Astrocyte of the cerebellum (primary cell): ENCODE measurements at places on chromosomes 12 and 14.

DNA sequence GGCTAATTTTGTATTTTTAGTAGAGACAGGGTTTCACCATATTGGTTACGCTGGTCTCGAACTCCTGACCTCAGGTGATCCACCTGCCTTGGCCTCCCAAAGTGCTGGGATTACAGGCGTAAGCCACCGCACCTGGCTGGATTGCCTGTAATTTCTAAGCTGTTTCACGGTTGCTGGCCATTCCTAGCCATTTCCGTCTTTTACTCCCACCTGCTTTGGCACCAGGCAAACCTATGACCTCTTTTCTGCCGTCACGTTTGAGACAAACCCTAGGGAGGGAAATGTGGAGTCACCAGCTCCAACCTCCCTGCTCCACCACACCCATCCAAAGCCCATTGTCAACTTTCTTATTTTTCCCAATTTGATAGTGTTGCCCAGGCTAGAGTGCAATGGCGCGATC is 1.2 kb downstream of the GPR132 start:
- no peak for DNase-seq

GRCh38 chr14:56176530-56176929 is 58.3 kb downstream of the PELI2 start:
- DNase-seq, result no peak

GRCh38 chr14:76716285-76716684 is 45.0 kb upstream of the VASH1 start:
- no peak for DNase-seq

DNA sequence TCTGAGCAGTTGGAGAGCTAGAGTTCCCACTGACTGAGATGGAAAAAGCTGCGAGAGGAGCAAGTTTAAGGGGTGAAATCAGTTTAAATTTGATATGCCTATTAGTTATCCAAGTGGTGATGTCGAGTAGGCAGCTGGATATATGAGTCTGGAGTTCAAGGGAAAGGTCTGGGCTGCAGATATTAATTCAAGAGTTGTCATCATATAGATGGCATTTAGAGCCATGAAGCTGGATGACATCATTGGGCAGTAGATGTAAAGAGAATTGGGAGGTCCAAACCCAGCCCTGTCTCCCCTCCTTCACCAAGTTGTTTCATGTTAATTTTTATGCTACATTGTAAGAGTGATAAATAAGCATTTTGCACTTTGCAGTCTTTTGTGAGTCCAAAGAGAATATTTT is 898.1 kb downstream of the GALC start:
- DNase-seq, result no peak

DNA sequence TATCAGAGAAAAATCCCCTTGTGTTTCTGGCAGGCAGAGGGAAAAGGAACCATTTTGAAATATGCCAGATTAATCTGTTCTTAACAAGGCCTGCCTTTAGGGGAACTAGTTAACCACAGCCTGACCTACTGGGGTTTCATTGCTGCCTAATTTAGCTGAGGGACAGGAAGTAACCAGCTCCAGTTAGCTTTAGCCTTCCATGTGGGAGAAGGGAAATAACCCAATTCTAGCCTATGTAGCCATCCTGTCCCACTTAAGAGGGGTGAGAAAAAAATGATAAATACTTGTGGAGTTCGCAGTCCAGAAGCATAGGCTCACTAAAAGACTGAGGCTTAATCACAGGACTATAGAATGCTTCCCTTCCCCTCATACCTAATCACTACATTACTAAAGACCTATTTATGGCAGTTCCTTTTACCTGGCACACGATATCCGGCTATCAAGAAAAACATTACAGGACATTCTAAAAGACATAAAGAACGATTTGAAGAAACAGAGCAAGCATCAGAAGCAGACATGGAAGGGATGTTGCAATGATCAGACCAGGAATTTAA is 22.8 kb downstream of the COX8C start:
- no peak for DNase-seq

DNA sequence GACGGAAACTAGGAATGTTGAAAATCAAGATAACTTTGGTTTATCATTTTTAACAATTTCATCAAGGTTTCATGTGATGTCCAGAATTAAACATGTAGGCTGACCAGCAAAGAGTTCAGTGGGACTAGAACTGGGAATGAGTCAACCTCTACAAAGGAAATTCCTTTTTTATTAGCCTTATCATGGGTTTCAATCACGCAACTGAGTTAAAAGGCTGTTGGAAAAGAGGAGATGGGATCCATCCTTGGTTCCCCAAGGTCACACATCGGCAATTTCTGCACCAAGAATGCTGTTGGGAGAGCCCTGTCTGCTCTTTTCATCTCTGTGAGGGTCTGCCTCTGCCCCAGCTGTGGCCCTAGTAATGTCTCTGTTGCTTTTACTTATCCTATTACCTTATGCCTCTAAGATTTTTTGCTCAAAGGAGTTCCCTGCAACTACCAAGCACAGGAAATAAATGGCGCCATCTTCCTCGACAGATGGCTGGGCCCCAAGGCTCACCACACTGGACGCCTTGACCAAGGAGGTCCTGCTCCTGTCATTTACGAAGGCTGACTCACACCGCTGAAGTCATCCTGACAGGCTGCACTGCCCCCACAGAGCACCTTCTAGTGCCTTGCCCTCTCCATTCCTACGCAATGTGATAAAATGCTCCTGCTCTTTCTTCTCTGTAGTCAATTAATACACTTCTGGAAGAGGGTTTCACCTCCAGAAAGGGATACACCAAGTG is 367.4 kb downstream of the GXYLT1 start:
- no peak for DNase-seq

DNA sequence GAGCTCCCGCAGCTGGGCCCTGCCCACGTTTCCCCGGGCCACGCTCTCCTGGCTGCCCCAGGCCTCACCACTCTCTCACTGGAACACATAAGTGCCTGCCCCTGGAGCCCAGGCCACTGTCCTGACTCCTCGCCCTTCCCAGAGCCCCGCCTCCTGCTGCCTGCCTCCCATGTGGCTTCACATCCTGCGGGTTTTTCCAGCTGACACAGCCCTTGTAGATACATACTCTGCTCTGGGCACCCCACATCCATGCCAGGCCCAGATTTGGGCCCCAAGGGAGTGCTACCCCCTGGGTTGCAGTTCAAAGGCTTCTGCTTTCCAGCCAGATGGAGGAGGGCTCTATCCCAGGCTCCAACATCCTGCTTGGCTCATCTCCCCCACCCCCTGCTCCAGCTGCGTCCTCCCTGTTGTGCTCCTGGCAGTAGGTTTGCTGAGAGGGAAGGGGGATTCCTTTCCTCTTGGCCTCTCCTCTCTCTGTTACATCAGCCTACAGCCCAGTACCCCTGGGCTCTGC is 60.1 kb downstream of the TSPAN9 start:
- DNase-seq, result no peak

DNA sequence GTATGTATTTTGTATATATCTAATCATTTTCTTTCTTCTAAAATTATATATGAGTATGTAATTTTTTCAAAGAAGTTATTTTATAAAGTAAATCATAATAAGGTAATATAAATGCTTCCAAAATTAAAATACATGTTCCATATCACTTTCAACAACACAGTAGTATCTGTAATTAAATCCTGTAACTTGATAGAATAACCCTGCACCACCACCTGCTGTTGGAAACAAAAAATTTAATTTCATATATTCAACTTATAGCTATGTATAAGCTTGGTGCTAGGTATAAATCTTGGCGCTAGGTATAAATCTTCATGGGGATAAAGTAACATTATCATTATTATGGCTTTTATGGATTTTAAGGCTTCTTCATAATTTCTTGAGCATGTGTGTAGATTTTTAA is 149.7 kb upstream of the DCN start:
- no peak for DNase-seq

DNA sequence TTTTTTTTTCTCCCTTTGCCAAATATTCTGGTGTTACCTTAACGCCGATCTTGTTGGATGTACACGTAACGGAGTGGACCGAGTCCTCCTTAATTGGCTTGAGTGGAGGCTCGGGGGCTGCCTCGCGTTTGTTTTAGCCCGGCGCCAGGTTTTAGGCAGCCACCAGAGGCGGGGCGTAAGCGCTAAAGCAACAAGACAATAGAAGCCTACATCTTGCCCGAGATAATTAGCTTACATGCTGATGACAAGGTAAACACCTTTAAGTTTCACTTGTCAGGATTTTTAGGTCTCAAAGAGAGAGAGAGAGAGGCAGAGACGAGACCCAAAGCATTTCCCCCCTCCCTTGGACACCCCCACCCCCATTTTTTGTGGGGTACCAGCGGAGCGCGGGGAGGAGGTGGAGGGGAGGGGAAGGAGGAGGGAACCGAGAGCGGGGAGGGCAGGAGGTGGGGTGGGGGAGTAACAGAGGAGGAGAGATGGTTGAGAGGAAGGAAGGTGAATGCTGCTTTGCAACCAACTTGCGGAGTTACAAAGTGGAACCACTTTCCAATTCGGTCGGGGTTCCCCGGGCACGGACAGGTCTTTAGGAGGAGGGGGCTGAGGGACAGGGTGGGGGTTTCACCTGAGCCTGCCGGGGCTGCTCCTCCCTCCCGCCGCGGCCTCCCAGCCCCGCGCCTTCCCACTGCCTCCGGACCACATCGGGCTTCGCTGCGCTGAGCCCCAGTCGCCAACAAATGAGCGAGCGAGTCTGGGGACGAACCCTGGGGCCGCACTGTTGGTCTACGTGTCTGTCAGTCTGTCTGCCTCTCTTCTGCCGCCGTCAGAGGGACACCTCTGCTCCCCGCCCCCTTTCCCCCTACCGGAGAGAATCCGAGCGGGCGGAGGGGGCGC is at the start of gene NKX2-1:
TSS of gene NKX2-1 (minus strand) at position 802 of the 891 bp plus-strand sequence. CDS start at position 699, 103 bp downstream.
- no peak for DNase-seq

DNA sequence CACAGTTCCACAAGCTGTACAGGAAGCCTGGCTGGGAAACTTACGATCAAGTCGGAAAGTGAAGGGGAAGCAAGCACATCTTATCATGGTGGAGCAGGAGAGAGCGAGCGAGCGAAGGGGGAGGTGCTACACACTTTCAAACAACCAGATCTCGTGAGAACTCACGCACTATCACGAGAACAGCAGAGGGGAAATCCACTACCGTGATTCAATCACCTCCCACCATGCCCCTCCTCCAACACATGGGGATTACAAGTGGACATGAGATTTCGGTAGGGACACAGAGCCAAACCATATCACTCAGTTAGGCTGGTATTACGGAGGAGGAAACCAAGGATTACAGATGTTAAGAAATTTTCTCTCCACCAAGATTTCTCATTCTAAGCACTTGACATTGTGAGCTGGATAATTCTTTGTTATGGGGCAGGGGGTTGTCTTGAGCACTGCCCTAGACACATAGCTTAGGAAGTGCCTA is 262.0 kb upstream of the G2E3 start:
- DNase-seq, result no peak

- peak; percentile 15 for DNase-seq
Observed at GRCh38 chr14:76386944-76387782, 11.2 kb downstream of the ESRRB start.

GRCh38 chr14:26820572-26820971 is 222.7 kb upstream of the NOVA1 start:
- DNase-seq, result no peak

GRCh38 chr14:94334872-94335271 is 11.7 kb upstream of the SERPINA6 start:
- no peak for DNase-seq

GRCh38 chr12:53224061-53224896 is 7.7 kb downstream of the RARG start:
- no peak for DNase-seq

- no peak for DNase-seq
Observed at GRCh38 chr14:92280554-92281262, 42.3 kb upstream of the SLC24A4 start.

DNA sequence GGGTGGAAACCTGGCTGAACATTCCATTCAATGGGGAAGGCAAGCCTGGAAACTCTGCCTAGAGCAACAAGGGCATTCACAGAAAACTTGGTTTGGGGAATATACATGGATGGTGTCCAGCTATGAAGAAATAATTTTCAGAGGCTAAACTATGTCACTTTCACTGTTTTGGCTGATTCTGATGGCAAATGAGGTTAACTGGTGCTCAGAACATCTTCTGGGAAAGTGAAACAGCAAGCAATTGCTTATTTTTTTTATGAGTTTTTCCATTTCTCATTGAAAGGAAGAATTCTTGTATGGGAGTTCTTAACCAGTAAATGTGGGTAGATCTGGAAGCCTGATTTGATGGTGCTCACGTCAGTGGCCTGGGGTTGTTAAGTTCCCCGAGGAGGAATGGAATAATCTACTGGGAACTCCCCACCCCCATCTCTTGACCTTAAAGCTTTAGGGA is 132.8 kb upstream of the BTG1 start:
- DNase-seq, result no peak

DNA sequence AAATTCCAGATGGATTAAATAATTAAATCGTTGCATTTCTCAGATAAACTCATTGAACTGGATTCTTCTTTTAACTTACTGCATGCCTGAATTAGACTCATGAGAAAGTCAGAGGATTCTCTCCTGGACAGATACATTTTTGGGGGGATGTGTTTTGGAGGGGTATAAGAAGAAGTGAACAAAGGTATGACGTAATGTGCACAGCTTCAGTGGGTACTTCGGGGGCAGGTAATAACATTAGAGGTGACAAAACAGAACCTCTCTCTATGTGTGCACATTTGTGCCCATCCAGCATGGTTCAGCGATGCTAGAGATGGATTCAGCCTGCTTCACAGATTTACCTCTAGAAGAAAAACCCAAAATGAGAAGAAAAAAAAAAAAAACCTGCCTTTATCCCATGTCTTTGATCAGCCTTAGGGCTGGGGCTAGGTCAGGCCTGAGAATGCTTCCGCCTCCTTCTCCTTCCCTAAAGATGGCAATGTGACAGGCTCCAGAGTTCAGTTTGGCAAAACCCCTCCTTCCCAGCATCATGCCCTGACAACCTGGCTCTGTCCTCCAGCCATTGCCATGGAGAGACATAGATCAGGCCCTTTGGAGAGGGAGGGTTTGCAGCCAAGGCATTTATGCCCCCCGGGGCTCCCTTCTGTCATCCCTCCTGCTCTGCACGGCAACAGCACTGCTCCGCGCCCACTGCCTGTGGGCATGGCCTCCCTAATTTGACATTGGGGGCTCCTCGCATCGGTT is 166.7 kb downstream of the KCNA5 start:
- no peak for DNase-seq

GRCh38 chr14:51395361-51395849 is 155.4 kb downstream of the TMX1 start:
- peak; percentile 35 for DNase-seq

DNA sequence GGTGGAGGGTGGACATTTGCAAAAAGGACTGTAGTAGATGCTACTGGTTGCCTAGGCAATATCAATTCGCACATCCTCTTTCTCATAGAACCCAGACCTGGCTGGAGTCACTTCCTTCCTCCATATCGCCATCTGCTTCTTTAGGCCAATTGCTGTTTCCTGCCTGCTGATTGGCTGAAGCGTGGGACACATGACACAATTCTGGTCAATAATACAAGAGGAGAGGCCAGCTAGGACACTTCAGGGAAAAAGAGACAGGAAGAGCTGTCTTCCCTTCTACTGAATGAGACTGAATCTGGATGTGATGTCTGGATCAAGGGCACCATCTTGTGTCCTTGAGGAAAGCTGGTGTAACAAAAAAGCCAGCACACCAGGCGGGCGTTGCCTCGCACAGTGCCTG is 53.8 kb downstream of the TRPV4 start:
- no peak for DNase-seq

DNA sequence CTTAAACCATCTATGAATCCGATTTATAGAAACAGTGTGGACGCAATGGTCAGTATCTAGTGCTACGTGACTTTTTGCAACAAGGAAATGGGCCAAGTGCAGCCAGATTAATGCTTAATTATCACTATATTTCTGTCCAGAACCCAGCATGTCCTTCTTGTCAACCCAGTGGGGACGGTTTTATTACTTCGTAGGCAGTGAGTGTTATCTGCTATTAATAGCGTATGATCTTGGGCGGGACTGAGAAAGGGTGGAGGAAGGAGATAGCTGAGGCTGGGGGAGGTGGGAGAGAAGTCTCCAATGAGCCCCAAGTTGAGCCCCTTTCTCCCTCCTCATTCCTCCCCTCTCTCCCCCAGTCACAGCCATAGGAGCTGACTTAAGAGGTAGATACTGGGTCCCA is 59.7 kb upstream of the FAM222A start:
- no peak for DNase-seq
